ENCODE measurements at places on chromosomes 7 and 10. TPM values are rescaled to one million over a fixed set of nuclear protein-coding genes. Genes with fewer than 3 reads are reported as not detected.

CASP7 gene
- 24.2 TPM for polyA plus RNA-seq

CALD1 gene
- 0.10 TPM for polyA plus RNA-seq

AKR1C8 gene
- polyA plus RNA-seq = not detected

MUC12 gene
- 0.44 TPM for polyA plus RNA-seq

PKD1L1 gene
- not detected for polyA plus RNA-seq

FAM13C gene
- not detected for polyA plus RNA-seq
